A673 (cell line): ENCODE measurements at places on chromosomes 1 and 21. TPM values are rescaled to one million over a fixed set of nuclear protein-coding genes. Genes with fewer than 3 reads are reported as not detected.

DEPDC1 gene
- 70.3 and 71.5 TPM in 2 replicates for total RNA-seq

FLG gene
- total RNA-seq, result not detected in 2 replicates

S100A16 gene
- total RNA-seq, result 0.43 TPM in 1 of 2 replicates, not detected in the other

DNA sequence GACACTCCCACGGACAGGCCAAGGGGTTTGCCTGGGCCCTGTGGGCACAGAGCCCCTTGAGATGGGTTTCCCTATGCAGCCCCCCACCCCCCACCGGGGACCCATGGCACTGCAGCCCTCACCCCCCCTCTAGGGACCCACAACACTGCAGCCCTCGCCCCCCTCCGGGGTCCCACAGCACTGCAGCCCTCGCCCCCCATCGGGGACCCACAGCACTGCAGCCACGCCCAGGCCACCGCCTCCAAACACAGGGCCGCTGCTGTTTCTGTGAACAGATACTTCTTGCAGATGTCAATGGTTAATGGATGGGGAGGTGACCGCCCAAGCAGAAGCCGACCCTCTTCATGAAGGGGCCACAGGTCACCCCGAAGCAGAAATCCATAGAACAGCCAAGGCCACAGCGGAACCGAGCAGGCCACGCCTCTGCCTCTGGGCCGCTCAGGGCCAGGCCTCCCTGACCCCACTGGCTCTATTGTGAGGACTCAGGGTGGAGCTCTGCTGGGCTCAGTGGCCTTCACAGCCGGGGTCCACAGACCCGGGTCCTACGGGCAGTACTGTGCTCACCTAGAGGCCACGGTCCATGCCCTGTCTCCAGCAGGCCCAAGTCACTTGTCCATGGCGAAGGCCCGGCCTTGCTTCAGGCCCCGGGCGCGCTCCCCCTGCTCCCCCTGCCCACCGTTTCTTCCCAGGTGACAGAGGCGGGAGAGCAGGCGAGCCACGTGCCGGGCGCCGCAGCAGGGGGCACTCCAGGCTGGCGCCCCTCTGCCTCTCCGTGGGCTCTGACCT is 4.1 kb upstream of the POFUT2 start:
- H3K27me3 ChIP-seq, result no peaks in the 10 kb centered on the region
- no peak for DNase-seq
- H3K4me1 ChIP-seq, result peaks cover 4% of the 10 kb centered on the region
- H3K4me3 ChIP-seq, result no peak overlapping the region

DNA sequence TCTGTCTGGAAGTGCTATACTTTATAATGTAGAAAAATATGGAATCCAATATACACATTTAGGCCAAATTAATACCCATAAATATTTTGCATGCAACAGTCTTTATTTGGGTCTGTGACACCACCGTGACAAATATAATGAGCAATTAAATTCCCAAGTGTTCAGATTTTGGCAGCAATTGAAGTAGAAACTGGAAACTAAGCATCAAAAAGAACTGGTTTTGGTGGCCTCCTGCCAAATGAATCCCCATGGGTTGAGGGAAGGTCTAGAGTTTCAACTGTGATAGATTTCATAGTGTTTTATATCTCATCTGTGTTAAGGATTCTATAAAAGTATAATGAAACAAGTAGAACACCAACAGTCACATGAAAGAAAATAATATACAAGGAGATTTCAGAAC is 88.4 kb downstream of the DPYD start:
- H3K36me3 ChIP-seq, result no peaks in the 10 kb centered on the region
- DNase-seq, result peak; percentile 92
- no peak overlapping the region for H3K4me3 ChIP-seq
- H3K27ac ChIP-seq, result no peak overlapping the region
- no peaks in the 10 kb centered on the region for H3K27me3 ChIP-seq

DNA sequence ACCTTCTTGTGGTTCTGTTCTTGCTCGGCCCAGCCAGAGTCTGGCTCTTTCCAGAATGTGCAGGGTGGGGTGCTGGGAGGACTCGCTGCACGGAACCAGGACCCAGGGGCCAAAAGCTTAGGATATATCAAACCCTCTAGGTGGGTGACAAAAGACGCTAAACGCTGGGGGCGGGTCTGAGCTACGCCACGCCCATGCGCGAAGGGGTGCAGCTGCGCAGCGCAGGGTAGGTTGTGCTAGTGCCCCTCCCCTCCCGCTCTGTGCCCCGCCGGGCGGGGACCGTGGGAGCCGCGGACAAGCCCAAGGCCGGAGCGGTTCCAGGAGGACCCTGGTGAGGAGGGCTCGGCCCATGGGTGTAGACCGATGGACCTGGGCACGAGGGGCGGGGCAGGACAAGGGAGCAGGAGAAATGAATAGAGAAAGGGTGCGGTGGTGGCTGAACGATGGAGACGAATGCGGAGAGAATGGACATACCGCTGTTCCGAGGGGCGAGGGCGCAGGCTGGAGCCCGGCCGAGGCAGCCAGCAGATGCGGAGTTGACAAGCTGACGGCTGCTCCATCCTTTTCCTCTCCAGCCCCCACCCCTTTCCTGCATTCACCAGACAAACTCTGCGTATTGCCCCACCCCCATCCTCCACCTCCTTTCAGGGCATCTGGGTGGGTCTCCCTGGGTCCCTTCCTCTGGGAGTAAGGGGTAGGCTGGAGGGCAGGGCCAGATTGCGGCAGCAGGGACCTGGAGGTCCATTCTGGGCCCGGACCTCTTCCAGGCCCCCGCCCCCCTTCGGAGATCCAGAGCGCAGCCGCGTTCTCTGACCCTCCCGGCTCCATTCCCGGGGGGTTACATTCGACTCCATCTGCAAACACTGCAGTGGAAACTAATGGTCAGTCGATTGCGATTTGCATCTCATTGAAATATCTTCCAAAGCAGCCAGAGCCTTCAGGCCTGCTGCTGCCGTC is at the start of gene RUSC1:
Gene RUSC1, plus strand, starts transcription at position 234 of the 957 bp plus-strand sequence. CDS start 880 bp downstream, outside the sequence.
- peak within 1 kb of the TSS; percentile 54 for H3K4me3 ChIP-seq
- no peaks in the 10 kb centered on the region for H3K27me3 ChIP-seq
- DNase-seq, result peak; percentile 84
- peaks cover 42% of the 10 kb centered on the region for H3K36me3 ChIP-seq

GRCh38 chr1:231512147-231512698 is 16.2 kb upstream of the TSNAX start:
- no peak for DNase-seq
- H3K4me3 ChIP-seq, result no peak overlapping the region
- H3K4me1 ChIP-seq, result no peaks in the 10 kb centered on the region
- no peaks in the 10 kb centered on the region for H3K36me3 ChIP-seq
- H3K27me3 ChIP-seq, result no peaks in the 10 kb centered on the region

- DNase-seq, result peak; percentile 65
- peaks cover 32% of the 10 kb centered on the region for H3K4me1 ChIP-seq
- H3K27me3 ChIP-seq, result no peaks in the 10 kb centered on the region
Measured at GRCh38 chr1:12447849-12448312, 170.1 kb downstream of the DHRS3 start.

DNA sequence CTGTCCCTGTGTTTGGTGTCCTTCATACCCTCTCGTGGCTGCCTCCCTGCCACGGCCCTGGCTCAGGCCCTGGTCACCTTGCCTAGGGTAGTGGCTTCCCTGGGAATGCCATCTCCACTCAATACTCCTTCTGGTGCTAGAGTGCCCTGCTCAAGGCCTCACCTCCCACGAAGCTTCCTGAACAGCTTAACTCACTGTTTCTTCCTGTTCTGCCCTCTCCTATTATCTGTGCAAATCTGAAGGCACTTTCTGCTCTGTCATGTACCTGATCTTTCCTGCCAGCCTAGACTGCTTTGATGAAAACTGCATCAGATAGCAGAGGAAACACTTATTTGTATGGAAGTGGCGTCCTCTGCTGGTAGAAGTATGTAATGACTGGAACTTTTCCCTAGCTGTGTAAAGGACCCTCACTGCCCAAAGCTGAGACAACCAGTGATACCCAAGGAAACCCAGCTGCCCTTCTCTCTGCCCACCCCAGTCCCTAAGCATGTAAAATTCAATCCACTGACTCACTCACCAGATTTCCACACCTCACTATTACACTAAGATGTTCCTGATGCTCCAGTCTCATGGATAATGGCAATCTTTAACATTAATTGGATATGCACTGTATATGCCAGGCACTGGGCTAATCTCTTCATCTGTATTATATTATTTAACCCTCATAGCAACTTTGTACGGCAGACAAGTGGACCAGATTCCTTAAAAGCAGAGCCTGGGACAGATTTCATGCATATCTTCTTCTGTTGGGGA is 36.2 kb upstream of the BTG2 start:
- H3K4me3 ChIP-seq, result no peak overlapping the region
- H3K4me1 ChIP-seq, result peaks cover 31% of the 10 kb centered on the region
- peak; percentile 86 for DNase-seq
- no peaks in the 10 kb centered on the region for H3K36me3 ChIP-seq
- no peaks in the 10 kb centered on the region for H3K27me3 ChIP-seq

- DNase-seq, result no peak
- no peaks in the 10 kb centered on the region for H3K27me3 ChIP-seq
- peaks cover 100% of the 10 kb centered on the region for H3K36me3 ChIP-seq
- no peak overlapping the region for H3K4me3 ChIP-seq
- peak overlapping the region; percentile 75 for H3K27ac ChIP-seq
Measured at GRCh38 chr1:201320168-201320788, 37.0 kb downstream of the PKP1 start.

DNA sequence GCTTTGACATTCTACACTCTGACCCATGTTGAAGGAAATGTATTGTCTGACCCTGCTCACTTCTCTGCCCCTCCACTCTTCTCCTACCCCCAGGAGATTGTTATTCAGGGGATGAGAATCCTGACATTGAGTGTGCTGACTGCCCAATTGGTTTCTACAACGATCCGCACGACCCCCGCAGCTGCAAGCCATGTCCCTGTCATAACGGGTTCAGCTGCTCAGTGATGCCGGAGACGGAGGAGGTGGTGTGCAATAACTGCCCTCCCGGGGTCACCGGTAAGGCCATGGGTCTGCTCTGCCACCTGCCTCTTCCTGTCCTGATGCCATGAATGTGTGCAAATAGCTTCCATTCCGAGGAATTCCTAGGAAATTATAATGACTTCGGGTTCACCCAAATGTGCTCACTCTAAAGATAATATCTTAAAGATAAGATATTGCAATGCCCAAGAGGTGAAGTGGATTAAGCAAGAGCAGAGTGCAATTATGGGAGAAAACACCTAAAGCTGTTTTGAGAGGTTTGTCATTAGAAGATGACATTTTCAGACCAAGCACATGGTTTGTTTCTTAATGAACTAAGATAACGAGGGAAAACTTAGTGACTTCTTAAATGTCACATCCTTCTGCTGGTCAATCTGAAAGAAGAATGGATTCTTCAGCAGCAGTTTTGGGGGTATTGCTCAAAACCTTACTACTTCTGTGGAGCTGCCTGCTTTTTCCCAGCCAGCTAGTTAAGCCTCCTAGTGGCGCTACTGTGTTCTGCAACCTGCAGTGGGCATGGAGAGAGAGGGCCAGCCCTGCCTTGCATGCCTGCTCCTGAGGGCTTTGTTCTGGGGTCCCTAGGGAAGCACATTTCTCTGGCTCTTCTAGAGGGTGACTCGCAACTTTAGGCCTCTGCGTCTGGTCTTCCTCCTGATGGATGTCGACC is 41.6 kb downstream of the LAMC2 start:
- no peaks in the 10 kb centered on the region for H3K4me1 ChIP-seq
- no peaks in the 10 kb centered on the region for H3K27me3 ChIP-seq
- H3K27ac ChIP-seq, result no peak overlapping the region
- no peaks in the 10 kb centered on the region for H3K36me3 ChIP-seq

GRCh38 chr1:96682056-96682455 is 39.5 kb upstream of the PTBP2 start:
- H3K4me3 ChIP-seq, result no peak overlapping the region
- H3K36me3 ChIP-seq, result no peaks in the 10 kb centered on the region
- no peak overlapping the region for H3K27ac ChIP-seq
- no peaks in the 10 kb centered on the region for H3K27me3 ChIP-seq
- no peak for DNase-seq
- H3K4me1 ChIP-seq, result no peaks in the 10 kb centered on the region
